Stimulated activated CD4-positive, alpha-beta T cell treated with anti-CD3 and anti-CD28 coated beads, Interleukin-4, amount 100 ng/mL, for 4 hours (primary cell): ENCODE measurements at places on chromosomes 11 and 22.

DNA sequence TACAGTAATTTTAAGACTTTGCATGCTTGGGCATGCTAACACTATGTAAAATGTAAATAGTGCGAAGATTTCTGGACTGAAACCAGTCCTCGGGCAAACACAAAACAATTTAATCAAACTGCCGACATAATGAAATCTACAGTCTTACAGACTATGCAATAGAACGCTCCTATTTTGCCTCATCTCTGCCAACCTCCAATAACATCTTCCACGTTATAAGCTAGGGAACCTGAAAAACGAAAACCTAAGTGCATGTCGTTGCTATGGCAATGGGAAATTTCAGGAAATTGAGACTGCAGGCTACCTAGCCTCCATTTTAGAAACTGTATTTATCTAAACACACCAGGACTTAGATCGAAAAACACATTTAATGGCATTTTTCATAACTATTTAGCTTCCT, 1.1 kb downstream of the CSTF3 start:
- DNase-seq, result no peak

- DNase-seq, result no peak
Measured at GRCh38 chr11:79375818-79376550, 64.8 kb downstream of the TENM4 start.

- no peak for DNase-seq
Measured at GRCh38 chr11:120575461-120575860, 63.9 kb downstream of the GRIK4 start.

DNA sequence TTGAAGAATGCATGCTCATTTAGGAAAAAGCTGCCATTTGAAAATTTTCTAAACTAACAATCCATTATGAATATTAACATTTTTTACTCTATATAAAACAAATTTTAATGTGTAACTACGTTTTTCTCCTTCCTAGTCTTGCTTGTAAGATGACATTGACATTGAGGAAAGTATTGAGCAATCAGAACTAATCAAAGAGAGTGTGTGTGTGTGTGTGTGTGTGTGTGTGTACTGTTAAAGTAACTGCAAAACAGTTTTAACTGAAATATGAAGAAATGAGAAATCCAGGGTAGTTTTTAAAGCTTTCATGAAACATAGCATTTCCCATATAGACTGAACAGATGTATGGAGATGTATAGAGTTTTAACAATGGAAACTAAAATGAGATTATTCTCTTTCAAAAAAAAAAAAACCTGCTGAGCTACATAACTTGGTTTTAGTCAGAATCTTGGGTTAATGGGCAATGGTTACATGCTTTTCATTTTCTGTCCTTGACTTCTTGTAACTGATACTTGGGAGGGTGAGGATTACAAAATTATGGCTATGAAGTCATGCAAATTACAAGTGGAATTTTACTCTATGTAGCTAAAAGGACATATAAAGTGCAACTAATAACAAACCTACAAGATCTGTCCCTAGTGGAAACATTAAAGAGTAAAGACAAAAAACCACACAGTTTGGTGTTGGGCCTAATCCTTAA, 2.0 kb downstream of the PDGFD start:
- DNase-seq, result no peak

DNA sequence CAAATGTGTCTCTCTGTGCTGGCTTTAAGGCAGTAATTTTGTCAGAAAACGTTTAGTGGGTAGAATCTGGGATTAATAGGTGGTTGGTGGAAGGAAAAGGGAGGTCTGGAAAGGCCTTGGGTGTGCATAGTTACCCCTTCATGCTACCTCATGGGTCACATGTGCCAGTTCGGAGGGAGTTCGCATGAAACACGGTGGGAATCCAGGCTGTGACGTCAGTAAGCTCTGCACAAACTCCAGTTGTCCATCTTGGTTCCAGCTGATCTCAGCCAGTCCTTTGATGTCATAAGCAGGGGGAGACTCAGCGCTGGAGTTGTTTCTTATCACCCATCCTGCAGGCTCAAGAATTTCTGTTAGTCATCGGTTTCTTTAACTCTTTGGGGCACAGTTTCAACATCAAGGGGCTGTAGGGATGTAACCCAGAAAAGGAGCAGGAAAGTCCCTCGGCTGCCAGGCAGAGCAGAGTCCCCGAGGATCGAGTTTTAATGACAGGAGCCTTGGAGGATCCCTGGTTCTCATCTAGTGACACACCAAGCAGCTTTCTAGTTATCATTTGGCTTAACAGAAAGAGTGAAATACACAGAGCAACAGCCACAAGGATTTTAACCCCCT, 28.9 kb downstream of the MOV10L1 start:
- DNase-seq, result no peak

DNA sequence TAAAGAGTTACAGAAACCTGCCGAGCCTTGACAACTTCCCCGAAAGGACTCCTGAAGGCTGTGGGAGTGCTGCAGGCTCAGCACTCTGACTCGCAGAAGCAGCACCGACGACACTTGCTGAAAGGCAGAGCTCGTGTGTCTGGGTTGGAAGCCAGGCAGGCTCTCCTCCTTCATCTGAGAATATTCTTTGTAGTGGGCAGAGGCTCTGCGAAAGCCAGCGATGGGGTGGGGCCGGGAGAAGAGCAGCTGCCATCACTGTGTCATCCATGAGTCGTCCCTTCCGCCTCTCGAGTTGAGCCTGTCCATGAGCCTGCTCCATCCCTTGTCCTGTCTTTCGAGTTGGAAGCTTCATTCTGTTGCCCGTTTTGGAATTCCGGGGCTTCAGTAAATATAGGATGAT, 11.9 kb downstream of the GLB1L2 start:
- DNase-seq, result no peak

DNA sequence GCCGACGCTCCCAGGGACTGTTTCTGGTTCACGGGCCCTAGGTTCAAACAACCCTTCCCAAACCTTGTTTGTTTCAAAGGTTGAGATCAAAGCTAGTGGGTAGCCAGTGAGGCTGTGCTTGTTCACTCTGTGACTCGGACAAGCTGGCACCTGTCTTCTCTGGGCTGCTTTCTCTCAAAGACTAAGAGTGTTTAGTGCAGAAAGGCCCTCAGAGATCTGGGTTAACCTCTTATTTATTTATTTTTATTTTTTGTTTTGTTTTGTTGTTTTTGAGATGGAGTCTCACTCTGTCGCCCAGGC, 13.0 kb upstream of the MALAT1 start:
- no peak for DNase-seq

DNA sequence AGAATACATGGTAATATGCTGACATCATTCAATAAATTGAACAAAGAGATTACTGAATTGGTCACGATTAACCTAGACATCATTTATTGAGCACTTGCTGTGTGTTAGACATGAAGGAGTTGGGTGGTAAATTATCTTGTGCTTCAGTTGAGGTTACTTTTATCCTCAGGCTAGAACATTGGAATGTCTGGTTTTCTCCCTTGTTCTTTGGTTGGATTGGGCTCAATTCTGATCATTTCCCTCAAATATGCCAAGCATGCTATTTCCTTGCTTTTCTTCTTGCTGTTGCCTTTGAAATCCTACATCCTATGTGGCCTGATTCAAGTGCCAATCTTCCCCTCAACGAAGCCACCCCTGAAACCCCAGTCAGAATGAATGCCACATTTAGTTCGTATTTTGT, 65.8 kb downstream of the DEUP1 start:
- DNase-seq, result no peak

DNA sequence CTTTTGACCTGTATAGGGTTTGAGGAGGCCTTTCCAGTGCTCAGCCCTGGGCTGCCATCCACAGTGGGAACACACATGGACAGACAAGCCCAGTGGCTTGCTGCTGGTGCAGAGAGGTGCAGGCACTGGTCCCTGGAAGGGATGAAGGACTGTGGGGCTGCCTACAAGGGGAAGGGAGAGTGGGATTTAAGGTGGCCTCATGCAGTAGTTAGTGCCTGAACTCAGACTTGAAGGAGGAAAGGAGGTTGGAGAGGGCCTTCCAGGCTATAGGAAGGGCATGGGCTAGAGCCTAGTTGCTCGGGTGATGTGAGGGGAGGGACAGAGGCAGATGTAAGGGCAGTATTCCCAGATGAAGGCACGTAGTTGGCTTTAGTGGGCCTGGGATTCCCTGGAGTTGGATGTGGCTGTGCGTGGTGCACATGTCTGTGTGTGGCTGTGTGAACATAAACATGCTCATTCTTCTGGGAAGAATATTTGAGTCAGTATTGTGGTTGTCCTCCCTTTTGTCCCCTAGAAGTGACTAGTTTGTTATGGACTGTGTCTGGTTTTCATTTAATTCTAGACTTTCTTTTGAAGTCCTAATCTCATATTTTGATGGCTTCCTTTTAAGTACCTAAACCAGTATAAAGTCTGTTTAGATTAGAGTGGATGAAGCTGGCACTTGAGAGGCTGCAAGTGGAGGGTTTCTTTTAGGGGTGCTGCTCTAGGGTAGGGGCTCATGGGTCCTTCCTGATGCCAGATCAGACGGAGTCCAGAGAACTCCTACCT, 18.4 kb downstream of the YDJC start:
- no peak for DNase-seq

DNA sequence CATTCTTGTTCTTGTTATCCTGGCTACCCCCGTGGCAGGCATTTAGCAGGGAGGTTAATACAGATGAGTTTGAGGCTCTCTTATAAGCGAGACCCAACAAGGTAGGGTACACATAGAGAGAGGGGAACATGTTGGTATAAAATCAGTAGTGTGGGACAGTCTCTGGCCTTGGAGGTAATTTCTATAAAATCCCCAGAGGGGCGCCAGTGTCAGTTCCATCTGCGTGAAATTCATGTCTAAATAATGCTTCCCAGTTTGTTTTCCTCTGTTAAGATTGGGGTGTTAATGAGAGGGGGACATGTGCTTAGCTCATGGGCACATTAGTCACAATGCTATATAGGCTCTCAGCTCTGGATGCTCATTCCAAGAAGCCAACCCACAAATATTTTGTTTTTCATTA, 150.7 kb downstream of the MYO18B start:
- no peak for DNase-seq

GRCh38 chr11:59142530-59143507, at the start of gene FAM111A:
TSS of gene FAM111A (plus strand) at chr11:59142856. CDS start at chr11:59148873, 6,017 bp downstream.
- DNase-seq, result peak; percentile 60

DNA sequence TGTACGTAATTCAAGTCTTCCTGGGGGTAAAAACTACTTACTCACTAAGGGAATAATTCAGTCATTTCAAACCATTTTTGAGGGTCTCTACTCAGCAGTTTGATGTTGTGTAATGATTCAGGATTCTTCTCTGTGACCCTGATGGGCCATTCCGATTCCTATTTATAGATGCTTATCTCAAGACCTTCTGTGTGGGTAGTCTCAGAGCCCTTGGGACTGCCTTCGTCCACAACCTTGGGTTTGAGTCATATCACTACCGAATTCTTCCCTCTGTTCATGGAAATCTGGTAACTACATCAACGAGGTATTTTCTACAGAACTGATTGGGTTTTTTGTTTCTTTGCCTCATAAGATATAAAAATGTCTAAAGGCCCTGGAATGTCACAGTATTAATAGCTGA, 14.3 kb upstream of the CBX6 start:
- no peak for DNase-seq

GRCh38 chr11:134367781-134368180, 36.0 kb downstream of the GLB1L2 start:
- no peak for DNase-seq

- no peak for DNase-seq
Measured at GRCh38 chr11:126722006-126722736, 278.4 kb downstream of the KIRREL3 start.

- DNase-seq, result no peak
Measured at GRCh38 chr11:8747173-8747572, 64.6 kb downstream of the RPL27A start.

- peak; percentile 37 for DNase-seq
Measured at GRCh38 chr22:47213571-47214230, 451.3 kb downstream of the TBC1D22A start.

DNA sequence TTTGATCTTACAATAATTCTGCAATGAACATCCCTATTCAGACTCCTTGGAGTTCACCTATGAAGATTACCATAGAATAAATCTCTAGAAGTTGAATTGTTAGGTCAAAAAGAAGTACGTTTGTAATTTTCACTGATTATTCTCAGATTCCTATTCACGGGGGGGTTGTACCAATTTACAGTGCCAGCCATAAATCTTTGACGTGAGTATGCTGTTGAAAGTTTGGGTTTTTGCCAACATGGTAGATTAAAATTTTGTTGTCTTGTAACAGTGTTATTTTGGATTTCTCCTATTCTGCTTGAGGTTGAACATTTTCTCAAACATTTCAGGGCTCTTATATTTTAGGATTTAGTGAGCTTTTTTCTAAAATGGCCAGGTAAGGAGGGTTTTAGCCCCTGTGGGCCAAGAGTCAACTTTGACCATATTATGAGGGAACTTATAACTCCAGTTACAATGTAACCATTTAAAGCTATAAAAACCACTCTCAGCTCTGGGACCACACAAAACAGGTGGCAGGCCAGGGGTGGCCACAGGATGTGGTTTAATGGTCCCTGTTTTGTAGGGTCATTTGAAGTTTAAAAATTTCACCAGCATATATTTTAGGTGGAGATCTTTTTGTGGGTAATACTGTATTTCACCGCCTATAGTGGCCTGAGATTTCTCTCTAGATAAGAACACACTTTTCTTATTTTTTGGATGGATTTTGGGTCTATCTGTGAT, 25.8 kb downstream of the GGTLC2 start:
- no peak for DNase-seq

GRCh38 chr11:11748706-11749365, 92.9 kb upstream of the USP47 start:
- no peak for DNase-seq

GRCh38 chr22:24588757-24589481, 4.0 kb downstream of the LRRC75B start:
- DNase-seq, result no peak

DNA sequence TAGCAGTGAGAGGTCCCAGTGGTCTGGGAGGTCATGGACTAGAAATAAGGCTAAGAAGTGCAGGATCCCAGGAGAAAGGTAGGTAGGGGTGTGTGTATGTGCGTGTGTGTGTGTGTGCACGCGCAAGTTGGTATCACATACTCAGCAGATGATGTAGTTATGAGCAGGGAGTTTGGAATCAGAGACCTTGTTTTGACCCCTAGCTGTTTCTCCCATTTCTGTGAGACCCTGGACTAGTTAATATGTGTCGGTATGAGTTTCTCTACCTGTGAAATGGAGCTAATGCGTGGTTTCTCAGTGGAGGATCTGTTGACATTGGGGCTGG, 1.3 kb downstream of the SERPING1 start:
- no peak for DNase-seq

- no peak for DNase-seq
Measured at GRCh38 chr11:33804471-33804870, 30.2 kb upstream of the FBXO3 start.
